ENCODE measurements at places on chromosomes 6 and 20. TPM values are rescaled to one million over a fixed set of nuclear protein-coding genes. Genes with fewer than 3 reads are reported as not detected.

- peak; percentile 86 for DNase-seq
Observed at GRCh38 chr6:87436435-87436834, 28.7 kb downstream of the CFAP206 start.

DNA sequence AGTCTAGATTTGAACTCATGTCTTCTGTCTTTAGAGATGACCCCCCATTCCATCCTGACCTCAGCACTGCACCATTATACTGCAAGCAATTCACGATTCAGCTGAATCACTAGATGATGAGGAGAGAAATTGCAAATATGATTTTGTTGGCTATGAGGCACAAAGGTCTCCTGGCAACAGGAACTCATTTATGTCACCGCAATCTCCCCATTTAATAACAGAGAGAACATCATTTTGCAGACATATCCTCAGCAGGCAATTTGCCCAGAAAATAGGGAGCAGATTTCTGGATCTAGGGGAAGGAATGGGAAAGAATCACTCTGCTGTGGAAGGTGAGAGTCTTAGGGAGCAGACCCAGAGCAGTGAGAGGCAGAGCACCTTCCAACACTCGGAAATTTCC is 303.0 kb downstream of the PAX1 start:
- DNase-seq, result no peak

DNA sequence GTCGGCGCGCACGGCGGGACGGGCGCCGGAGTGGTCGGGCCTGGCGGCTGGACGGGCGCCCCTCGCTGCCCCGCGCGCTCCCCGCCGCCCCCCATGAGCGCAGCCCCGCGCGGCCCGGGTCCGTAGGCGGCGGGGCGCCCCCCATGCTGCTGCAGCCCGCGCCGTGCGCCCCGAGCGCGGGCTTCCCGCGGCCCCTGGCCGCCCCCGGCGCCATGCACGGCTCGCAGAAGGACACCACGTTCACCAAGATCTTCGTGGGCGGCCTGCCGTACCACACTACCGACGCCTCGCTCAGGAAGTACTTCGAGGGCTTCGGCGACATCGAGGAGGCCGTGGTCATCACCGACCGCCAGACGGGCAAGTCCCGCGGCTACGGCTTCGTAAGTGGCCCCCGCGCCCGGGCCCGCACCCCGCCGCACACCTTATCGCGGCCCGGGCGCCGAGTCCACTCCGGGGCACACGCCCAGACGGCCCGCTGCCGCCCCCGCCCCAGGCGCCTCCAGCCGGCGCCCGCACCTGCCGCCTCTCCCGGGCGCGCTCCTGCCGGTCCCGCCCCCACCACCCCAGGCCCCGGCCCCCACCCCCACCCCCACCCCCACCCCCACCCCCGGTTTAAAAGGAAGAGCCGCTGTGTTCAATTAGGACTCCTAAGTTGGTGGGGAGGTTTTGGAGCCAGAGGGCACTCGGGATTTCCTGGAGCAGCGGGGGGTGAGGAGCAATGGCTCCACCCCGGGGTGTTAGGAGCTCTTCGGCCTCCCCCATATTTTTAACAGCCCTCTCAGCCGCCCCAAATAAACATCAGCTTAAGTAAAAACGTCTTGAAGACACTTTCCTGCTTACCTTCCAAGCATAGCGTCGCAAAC is 474 bp downstream of the RBM38 start:
- DNase-seq, result peak; percentile 55

Gene FAM83D
- 2.5 TPM for polyA plus RNA-seq

- DNase-seq, result no peak
Observed at GRCh38 chr6:165439928-165440554, 130.6 kb upstream of the C6orf118 start.

DNA sequence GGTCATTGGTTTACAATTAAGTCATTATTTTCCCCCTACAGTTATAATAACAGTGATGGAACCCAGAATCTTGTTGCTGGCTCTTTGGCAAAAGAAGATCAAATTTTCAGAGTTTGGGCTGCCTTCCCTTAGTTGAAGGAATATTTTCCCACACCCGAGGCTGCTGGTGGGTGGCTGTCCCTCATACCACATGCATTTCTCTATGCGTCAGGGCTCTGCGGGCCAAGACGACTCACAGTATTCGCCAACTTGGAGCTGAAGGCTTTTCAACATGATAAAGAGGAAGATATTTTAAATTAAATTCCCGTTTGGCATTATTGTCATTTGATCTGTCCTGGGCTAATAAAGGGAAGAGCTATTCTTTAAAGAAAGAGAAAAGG is 102.2 kb upstream of the SASH1 start:
- DNase-seq, result no peak

DNA sequence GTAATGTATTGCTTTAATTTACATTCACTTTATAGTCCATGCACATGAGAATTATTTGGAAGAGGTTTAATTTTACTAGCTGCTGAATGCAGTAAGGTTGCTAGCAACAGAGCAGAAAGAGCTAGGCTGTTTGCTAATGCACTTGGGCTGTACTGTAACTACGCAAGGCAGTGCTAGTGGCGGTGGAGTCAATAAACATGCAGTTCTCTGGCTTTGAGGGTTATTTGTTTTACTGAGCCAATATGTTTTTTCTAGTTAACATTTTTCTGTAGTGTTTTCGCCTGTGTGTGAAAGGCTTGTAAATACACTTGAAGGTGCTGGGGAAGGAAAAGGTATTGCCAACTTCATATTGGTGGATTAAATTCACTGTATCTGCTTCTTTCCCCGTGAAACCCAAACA is 112.8 kb downstream of the BTBD3 start:
- DNase-seq, result no peak

Gene MLIP
- 1.1 TPM for polyA plus RNA-seq

- DNase-seq, result no peak
Observed at GRCh38 chr6:143329323-143329722, 121.2 kb downstream of the ADAT2 start.

Gene PRL
- polyA plus RNA-seq, result 10.5 TPM

DNA sequence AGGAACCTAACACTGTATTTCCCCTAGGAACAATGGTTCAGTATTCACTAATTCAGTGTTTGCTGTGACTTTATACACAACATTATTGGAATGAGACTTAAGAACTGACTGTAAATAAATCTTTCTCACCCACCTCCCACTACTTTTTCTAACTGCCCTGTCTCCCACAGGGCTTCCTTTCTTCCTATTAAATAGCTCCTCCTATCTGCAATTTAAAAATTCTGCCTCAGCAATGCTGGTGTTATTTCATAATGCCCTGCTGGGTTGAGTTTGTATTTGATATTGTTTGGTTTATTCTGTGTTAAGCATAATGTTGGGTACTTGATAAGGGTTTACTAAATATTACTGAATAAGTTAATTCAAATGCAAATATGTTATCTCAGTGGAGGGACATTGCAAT is 573.1 kb upstream of the RNF217 start:
- DNase-seq, result no peak

GRCh38 chr6:166097914-166098522 is 69.6 kb downstream of the TBXT start:
- peak; percentile 47 for DNase-seq

Gene TGM3
- polyA plus RNA-seq, result 0.66 TPM

- DNase-seq, result no peak
Observed at GRCh38 chr6:31966997-31967925, 4.7 kb downstream of the DXO start.

Gene SIM1
- polyA plus RNA-seq, result 0.02 TPM

GRCh38 chr20:33022694-33023438 is 8.6 kb upstream of the BPIFB6 start:
- no peak for DNase-seq

Gene MATN4
- polyA plus RNA-seq, result 0.14 TPM

DNA sequence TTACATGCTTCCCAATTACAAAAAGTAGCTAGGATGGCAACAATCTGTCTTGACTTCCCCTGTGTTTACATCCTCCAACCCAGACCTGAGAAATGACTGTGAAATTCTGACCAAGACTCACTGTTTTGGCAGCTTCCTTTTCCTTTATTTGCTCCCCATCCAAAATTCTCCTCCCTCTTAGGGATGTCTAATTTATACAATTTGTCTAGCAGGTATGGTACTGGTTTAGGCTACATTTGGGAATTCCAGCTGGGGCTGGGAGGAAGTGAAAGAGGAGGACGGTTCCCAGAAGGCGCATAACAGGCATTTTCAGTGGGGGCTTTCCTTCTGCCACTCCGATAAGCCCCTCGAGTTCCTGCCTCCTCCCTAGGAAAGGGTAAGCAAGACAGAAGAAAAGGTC is 231.5 kb upstream of the BTBD3 start:
- DNase-seq, result no peak

DNA sequence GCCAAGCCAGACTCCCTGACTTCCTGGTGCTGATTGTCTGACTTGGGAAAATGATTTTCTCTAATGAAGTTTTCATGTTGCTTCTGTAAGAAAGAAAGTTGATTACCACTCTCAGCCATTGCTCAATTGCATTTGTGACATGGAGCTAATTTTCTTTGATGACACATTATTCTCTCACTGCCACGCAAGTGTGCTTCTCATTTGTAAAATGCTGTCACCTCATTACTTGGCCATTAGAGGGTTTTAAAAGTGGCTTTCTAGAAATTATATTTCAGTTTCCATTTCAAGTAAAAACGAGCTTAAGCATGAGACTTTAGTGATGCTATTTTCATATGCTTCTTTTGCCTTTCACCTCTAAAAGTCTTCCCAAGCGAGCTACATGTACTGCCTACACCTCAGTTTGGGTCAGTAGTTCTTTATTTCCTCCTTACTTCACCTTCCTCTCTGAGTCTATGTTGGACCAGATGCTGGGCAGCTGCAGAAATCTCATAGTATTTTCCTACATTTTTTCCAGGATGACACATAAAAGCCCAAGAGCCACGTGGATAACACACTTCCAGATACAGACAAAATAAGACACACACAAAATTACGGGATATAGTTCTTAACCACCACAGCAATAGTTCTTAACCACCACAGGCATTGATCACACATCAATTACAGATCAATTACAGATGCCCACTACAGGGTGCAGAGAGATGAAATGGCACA is 6.3 kb upstream of the FAM210B start:
- DNase-seq, result no peak

DNA sequence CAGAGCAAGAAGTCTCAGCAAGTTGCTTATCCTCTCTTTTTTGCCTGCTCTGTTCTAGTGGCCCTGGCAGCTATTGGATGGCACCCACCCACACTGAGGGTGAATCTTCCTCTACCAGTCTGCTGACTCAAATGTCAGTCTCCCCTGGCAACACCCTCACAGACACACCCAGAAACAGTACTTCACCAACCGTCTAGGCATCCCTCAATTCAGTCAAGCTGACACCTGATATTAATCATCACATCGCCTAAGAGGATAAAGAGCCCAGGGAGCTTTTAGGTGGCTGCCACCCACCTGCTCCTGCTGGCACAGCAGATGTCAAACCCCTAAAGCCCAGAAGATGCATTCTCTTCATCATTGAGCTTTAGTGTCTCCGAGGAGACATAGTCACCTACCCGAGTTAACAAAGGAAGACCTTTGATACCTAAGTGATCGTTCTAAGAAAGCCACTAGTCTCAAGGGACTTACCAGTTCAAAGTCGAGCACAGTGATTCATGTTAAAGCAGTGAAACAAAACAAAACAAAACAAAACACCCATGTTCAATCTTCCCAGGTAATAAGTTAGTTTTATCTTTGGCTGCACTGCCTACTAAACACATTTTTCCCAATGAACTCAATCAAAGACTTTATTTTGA is 97.7 kb upstream of the KCNQ5 start:
- DNase-seq, result no peak

Gene PI16
- 2.2 TPM for polyA plus RNA-seq

Gene ASIP
- 1.8 TPM for polyA plus RNA-seq

DNA sequence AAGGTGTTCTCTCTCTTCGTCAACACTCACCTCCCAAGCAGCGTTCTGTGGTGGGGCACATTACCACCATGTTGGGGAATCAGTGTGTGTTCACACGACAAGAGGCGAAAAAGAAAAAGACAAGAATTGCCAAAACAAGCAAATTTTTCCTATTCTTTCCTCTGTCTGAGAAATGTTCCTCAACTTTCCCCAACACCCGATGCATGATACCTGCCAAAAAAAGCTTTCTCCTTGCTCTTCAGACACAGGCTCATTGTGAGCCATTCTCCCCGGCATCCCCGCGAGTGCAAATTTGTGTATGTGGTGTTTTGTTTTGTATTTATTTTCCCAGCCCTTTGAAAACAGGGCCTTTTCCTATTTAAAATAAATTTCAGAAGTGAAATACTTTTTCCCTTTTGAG is 100.9 kb downstream of the JAG1 start:
- DNase-seq, result no peak

GRCh38 chr20:62791301-62792181 is 4.7 kb upstream of the MRGBP start:
- DNase-seq, result peak; percentile 85

DNA sequence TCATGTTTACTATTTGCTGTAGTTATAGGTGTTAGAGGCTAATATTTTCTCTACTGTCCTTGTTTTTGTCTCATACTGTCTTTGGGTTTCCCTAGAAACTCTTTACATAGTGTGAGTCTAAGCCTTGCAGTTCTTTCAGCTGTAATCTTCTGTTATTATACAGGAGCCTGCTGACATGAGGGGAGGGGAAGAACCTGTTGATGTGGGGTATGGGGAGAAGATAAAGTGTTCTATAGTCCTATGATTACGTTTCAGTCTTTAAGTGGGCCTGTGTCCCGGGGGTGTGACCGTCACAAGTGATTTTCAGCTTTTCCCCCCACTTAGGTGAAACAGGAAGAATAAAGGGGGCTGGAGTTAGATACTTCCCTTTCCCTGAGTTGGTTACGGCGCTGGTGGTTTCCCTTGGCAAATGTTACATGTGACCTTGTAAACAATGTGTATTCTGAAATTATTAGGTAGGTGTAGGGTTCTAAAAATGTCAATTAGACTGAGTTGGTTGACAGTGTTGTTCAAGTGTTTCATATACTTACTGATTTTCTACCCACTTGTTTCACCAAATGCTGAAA is 41.3 kb downstream of the REV3L start:
- DNase-seq, result no peak

Gene ETV7
- polyA plus RNA-seq, result 5.5 TPM

Gene TMEM170B
- 1.7 TPM for polyA plus RNA-seq

GRCh38 chr6:12011276-12012037 is 655 bp upstream of the HIVEP1 start:
- DNase-seq, result peak; percentile 94

DNA sequence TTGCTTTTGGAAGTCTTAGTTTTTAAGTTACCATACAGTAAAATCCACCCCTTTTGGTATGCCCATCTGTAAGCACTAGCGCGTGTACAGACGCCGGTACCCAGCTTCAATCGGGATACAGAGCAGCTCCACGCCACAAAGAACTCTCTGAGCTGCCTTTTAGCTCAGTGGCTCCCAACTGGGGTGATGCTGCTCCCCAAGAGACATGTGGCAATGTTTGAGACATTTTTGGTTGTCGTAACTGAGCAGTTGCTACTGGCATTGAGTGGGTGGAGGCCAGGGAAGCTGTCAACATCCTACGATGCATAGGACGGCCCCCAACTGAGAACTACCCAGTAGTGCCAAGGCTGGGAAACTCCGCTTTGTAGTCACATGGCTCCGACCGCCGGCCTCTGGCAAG is 73.3 kb downstream of the BMP7 start:
- DNase-seq, result no peak

Gene ALDH8A1
- polyA plus RNA-seq, result 9.1 TPM

DNA sequence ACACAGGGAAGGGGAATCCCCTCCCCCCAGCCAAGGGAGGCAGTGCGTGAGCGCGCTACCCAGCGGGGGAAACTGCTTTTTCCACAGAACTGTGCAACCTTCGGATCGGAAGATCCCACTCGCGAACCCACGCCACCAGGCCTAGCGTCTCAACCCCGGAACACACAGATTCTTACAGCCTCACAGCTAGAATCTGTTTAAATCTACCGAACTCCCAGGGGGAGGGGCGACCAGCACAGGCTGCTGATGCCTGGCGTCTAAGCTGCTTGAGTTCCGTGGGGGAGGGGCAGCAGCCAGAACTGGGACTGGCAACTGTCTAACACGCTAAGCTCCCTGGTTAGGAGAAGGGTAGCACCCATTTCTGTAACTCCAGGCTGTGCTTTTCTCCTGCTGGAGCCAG is 217.3 kb upstream of the TENT5A start:
- DNase-seq, result no peak
